ENCODE measurements at places on chromosomes 16 and 17.

DNA sequence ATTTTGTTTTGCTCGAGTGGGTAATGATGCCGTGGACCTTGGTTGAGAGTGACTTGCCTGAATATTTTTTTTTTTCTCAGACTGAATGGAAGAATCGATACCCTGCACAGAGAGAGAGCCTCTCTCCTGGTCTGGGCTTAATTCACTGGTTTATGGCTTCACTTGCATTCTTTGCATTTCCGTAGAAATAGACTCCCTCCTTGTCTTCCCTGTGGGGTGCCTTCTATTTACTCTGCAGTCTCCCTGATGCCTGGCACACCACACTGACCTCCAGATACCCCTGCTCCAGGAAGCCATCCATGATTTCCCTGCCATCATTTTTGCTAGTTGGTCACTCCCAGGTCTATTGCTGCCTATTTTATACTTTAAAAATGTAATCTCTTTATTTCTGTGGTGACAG lies 238.0 kb downstream of the SNX29 start:
- no peak for DNase-seq

GRCh38 chr17:79162012-79162963 lies 87.7 kb downstream of the ENGASE start:
- no peak for DNase-seq

- DNase-seq = no peak
These were observed 98.6 kb downstream of the OR1D5 start for GRCh38 chr17:2964831-2965230.

- DNase-seq = no peak
These were observed 10.7 kb downstream of the MYH4 start for GRCh38 chr17:10458701-10459100.

DNA sequence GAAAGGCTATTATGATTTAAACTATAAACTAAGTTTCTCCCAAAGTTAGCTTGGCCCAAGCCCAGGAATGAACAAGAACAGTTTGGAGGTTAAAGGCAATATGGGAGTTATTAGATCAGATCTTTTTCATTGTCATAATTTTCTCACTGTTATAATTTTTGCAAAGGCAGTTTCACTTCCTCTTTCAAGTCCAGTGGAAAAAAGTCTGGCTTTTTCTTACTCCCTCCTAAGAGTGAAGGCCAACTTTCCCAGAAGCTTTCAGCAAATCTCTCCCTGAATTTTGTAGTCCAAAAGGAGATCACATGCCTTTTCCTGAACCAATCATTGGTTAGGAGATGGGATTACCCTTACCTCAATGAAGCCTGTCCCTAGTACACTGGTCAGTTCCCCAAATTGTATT lies 9.1 kb upstream of the BLMH start:
- no peak for DNase-seq

- DNase-seq = no peak
These were observed 18.2 kb upstream of the FASN start for GRCh38 chr17:82116246-82116645.

- no peak for DNase-seq
These were observed 73.0 kb downstream of the OR1D5 start for GRCh38 chr17:2990396-2990795.

GRCh38 chr16:49890876-49891275 lies 35.0 kb upstream of the ZNF423 start:
- peak; percentile 61 for DNase-seq

Data from DND-41 (cell line).